ENCODE measurements at places on chromosomes 5 and 9. TPM values are rescaled to one million over a fixed set of nuclear protein-coding genes. Genes with fewer than 3 reads are reported as not detected.

- DNase-seq: no peak
These were observed 204.1 kb downstream of the GABBR2 start for GRCh38 chr9:98504298-98505282.

The TUSC1 gene
- 24.8 TPM for total RNA-seq

- no peak for DNase-seq
These were observed 8.7 kb downstream of the FGF1 start for GRCh38 chr5:142677198-142677597.

The DDX4 gene
- not detected for total RNA-seq

The C5orf46 gene
- total RNA-seq: 1.8 TPM

DNA sequence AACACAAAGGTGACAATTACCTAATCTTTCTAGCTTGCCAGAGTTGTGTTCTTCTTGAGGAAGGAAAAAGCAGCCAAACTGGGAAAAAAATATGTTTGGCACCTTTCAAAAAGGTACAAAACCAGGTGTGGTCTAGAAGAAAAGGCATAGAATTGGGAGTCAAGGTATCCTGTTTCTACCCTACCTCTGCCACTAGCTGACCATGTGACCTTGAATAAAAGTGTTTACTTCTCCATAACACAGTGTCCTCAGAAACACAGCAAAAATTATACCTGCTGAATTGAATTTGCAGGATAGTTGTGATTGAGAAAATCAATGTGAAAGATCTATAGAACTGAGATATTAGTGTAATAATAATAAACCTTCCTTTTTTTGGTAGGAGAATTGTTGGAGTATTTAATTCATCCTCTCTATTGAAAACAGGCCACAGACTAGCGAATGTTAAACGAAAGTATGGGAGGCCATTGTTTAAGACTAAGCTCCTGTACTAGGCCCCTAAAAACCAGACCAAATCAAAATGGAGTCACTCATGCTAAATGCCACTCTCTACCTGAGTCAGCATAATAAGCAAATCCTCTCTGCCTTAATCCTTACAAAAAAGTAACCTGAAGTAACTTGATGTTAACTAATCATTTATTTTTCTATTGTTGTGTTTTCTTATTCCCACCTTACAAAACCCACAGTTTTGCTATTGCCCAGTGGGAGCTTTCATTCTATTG, 12.6 kb downstream of the CYFIP2 start:
- no peak for DNase-seq

- DNase-seq: no peak
These were observed 14.5 kb downstream of the EDIL3 start for GRCh38 chr5:84370176-84370575.

GRCh38 chr9:127877566-127877998, at the start of gene AK1:
Gene AK1 (minus strand): TSS chr9:127877675. CDS start chr9:127874617, 3,058 bp downstream.
- peak; percentile 85 for DNase-seq

GRCh38 chr5:139492700-139493192, 10.2 kb upstream of the STING1 start:
- DNase-seq: peak; percentile 26
